Fibroblast of skin of right quadriceps (primary cell): ENCODE measurements at places on chromosomes 3 and 15.

- DNase-seq = no peak
These were observed 19.1 kb upstream of the EPB42 start for GRCh38 chr15:43239732-43240491.

- peak; percentile 57 for DNase-seq
These were observed 34.3 kb downstream of the ZMAT3 start for GRCh38 chr3:179037351-179037750.

DNA sequence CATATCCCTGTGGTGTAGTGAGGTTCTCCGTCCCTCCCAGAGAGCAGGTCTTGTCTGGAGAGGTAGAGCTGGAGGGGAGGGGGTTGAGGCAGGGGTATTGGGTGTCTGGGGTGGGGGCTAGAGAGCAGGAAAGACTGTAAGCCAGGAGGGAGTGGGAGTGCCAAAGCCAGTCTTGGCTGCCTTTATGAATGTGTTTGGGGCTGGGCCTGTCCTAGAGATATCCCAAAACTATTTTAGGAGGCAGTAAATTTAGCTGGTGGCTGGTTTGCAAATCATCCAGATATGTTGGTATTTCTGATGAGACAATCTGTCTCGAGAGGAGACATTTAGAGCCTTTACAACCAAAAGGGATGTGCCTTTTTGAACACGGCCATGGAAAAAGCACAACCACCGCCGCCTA, 166.6 kb downstream of the TLE3 start:
- DNase-seq = no peak

- DNase-seq = no peak
These were observed 1.2 kb downstream of the ACOX2 start for GRCh38 chr3:58535531-58536500.

- no peak for DNase-seq
These were observed 36.1 kb upstream of the EPHB3 start for GRCh38 chr3:184525337-184526087.

DNA sequence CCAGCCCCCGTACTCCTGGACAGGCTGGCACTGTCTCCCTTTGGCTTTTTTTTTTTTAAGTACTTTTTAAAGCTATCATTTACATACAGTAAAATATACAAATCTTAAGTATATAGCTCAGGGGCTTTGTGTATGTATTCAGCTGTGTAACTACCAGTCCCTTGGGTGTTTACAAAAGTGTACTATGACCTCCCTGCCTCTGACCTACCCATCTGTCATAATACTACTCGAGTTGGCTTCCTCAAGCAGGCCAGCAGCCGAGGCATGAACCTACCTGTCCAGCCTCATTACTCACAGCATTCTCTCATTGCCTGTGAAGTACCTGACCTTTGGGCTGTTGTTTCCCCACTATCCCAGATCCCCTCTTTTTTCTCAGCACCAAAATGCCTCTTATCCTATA, 33.2 kb downstream of the ABHD2 start:
- no peak for DNase-seq

- DNase-seq = peak; percentile 18
These were observed 96.3 kb downstream of the TPRG1 start for GRCh38 chr3:189267981-189268613.

GRCh38 chr15:49900903-49901235, 218.2 kb downstream of the ATP8B4 start:
- DNase-seq = no peak

GRCh38 chr3:144273601-144274000, 302.0 kb downstream of the DIPK2A start:
- peak; percentile 54 for DNase-seq

GRCh38 chr3:66836363-66837152, 161.5 kb upstream of the KBTBD8 start:
- no peak for DNase-seq

DNA sequence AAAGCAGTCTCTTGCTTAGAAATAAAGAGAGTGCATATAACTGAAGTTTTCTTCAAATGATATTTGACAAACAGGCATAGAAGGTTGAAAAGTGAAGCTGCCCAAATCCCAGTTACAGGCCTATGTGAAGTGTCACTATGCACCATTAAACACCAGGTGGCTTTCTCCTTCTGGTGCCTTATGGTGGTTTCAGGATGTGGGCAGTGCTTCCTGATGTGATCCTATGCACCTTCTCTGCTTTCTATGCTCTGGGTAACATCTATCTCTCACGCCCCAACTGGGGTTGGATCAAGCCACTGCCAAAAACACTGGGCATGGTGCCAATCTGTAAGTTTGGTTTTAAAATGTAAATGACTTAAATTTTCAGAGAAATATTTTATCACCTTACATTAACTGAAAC, 744.7 kb downstream of the TUSC7 start:
- no peak for DNase-seq

DNA sequence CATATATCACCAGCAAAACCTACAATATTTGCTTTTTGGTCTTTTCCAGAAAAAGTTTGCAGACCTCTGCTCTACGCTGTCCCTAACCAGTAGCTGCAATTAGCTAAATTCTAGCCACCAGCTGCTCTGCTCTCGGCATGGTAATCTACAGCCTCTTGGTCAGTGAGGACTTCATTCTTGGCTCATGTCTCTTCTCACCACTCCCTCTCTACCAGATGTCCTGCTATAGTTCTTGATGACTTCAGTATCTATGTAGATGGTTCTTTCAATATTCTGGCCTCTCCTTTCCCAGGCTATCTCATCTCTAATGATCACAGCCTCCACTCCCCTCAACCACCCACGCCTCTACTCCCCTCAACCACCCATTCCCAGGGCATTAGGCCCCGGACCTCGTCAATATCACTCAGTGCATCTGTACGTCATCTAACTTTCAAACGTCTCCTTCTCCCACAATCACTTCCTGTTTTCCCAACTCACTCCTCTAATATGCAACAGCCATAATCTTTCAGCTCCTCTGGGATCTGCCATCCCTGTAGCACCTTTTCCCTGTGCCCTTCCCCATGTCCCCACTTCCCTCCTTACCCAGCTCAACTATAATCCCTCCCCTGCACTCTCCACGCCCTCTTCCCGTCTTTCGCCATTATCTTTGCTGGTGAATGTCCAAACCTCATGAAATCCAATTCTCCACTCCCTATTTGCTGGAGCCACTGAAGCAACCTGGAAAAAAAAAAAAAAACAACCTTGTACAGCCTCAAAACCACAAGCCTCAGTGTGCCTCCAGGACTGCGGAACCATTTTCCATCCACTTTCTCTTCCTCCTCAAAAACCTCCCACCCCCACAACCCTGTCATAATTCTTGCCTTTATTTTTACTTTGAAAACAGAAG, 429.4 kb upstream of the PROK2 start:
- no peak for DNase-seq

DNA sequence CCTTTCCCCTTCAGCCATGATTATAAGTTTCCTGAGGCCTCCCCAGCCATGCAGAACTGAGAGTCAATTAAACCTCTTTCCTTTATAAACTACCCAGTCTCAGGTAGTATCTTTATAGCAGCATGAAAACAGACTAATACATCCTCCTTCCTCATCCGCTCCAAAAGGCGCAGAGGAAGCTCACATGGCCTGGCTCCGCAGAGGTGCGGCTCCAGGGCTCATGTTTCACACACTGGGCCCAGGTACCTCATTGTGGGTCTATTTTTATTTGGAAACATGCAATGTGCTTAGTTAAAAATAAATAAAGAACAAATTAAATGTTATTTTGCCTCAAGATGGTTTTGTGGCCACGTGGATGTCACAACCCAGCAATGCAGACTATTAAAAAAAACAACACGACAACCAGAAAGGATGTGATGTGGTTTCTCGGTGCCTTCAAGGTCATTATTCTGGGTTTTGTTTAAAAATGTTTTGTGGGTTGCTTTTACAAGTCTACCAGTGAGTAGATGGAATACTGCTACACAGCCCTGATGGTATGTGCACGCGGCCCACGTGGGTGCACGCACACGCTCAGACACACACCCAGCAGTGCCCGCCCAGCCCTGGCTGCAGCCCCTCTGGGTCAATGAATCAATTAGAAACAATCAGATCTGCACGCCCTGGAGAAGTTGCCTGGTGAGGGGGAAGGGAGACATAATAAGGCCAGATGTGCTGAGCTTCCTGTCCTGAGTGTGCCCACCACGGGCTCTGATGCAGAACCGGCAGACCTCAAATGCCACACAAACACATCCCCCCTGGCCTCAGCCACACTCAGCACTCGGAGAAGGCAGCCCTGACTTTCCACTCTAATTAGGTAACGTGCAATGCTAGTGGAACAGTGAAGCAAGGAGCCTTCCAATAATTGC, 140.1 kb downstream of the ADAMTS17 start:
- DNase-seq = peak; percentile 4

DNA sequence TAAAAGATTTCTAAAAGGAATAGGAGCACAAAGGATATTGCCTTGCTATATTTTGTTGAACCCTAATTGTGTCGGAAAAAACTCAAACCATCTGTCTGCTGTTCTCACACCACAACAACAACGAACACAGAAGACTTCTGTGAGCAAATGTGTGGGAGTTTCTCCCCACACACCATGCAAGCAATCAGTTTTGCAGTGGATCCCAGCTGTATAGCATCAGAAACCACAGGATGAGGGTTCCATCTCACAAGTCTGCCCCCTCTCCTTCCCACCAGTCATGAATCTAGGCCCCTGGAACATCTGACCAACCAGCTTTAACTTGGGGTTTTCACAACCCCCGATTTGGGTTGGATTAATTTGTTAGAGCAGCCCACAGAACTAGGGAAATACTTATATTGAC, 91.3 kb upstream of the SLC4A7 start:
- DNase-seq = no peak

GRCh38 chr15:67803299-67803698, 22.0 kb upstream of the SKOR1 start:
- DNase-seq = no peak

- peak; percentile 1 for DNase-seq
These were observed 294.0 kb upstream of the SOX2 start for GRCh38 chr3:181417748-181418147.

GRCh38 chr15:71431343-71432336, 316.4 kb downstream of the THSD4 start:
- no peak for DNase-seq

- peak; percentile 69 for DNase-seq
These were observed 1.1 kb downstream of the ZBTB47 start for GRCh38 chr3:42654331-42655201.

DNA sequence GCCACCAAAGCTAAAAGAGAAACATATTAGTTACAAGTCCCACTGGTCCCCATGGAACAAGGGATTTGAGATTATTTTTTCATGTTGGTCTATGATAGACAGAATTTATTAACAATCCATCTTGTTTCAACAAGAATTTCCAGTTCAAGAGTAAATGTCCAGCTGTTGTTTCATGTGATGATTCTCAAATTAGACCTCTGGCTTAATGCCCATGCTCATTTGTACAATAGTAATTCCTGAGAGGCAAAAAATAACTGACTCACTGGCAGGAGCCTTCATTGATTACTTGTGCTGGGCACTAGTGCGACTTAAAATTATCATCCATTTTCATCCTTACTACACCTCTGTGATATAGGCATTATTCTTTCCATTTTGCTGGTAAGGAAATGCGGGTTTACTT, 171.3 kb downstream of the ITPR1 start:
- no peak for DNase-seq

- no peak for DNase-seq
These were observed 295.1 kb downstream of the SHOX2 start for GRCh38 chr3:157810924-157811718.
